ENCODE measurements at places on chromosomes 5 and 9.

- no peak for DNase-seq
These were observed 160.3 kb upstream of the MVB12B start for GRCh38 chr9:126166291-126166690.

GRCh38 chr5:56289602-56289987 lies 56.5 kb upstream of the ANKRD55 start:
- DNase-seq = no peak

- no peak for DNase-seq
These were observed 90.1 kb downstream of the SREK1 start for GRCh38 chr5:66234241-66234640.

DNA sequence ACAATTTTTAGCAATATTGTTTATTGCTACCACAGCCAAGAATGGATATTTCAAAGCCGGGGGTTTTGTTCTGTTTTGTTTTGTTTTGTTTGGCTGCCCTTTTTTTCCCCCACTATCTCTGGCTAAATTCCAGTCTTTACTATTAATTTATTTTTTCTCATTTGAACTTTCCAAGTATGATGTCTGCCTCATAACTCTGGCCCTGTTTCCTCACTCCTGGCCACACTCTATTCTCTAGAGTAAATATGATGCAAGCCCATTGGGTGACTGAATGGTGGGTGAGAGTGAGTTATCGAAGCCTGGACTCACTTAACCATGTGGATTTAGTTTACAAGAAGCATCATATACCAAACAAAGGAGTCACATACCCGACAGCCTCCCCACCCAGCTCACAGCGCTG lies 41.9 kb downstream of the WDR36 start:
- DNase-seq = no peak

DNA sequence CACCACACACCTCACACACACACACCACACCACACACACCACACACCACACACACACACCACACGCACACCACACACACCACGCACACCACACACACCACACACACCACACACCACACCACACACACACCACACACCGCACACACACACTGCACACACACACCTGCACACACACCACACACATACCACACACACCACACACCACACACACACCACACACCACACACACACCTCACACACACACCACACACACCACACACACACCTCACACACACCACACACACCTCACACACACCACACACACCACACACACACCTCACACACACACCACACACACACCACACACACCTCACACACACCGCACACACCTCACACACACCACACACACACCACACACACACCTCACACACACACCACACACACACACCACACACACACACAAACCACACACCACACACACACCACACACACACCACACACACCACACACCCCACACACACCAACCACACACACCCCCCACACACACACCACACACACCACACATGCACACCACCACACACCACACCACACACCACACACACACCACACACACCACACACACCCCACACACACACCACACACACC lies 73.7 kb downstream of the ARHGEF37 start:
- DNase-seq = no peak

DNA sequence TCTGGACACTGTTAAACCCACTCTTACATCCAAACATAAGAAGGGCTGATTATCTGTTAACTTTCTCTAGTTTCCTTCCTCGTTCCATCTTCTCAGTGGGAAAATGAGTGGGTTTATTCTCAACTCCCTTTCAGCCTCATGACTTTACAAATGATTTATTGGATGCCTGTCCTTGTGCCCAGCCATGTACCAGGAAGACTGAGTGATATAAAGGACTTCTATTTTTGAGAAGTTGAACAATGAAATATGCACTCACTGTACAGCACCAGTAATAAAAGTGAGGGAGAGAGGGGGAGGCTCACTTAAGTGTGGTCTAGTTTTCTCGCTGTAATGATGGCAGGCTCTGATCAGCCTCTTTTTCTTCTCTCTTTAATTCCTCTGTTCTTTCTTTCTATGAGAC lies 277.6 kb downstream of the SMARCA2 start:
- DNase-seq = no peak
